ENCODE measurements at places on chromosomes 6 and 20.

GRCh38 chr6:12208673-12209072 is 81.5 kb upstream of the EDN1 start:
- no peak for DNase-seq

- no peak for DNase-seq
These were observed 9.4 kb upstream of the TAF8 start for GRCh38 chr6:42040856-42041480.

DNA sequence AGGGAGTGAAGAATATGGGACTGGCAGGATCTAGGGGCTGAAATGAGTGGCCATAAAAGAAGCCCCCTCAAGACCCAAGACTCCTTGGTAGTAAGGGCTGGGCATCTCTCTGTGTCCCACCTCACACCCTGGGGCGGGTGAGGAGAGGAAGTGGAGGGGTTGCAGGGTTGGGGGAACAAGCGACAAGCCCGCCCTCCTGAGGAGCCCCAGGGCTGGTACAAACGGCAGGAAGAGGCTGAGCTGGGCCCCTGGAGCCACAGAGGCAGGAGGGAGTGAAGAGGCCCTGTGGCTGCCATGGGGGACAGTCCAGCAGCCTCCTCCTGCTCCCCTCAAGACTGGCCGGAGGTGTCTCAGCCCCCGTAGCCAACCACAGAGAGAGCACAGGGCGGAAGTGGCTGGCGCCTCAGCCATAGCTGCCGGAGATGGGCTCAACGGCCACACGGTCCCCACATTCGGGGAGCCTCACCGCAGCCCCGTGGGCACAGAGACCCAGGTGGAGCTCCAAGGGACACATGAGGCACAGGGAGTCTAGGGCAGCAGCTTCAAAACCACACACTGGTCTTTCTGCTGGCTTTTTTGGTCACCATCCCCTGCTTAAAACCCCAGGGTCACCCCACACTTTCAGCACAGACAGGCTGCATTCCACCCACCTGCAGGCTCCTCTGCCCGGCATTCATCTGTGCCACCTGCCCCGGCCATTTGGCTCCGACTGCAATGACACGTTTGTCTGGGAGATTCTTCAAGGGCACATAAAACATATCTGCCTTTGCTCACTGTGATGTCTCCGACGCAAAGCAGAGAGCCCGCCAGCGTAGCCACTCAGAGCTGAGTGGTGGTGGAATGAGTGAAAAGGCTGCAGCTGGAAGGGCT is 524 bp downstream of the C20orf203 start:
- DNase-seq, result no peak

- DNase-seq, result no peak
These were observed at the start of gene MPIG6B for GRCh38 chr6:31723245-31723979. TSS of gene MPIG6B (plus strand) at chr6:31723373. CDS start at chr6:31723384, 11 bp downstream.

DNA sequence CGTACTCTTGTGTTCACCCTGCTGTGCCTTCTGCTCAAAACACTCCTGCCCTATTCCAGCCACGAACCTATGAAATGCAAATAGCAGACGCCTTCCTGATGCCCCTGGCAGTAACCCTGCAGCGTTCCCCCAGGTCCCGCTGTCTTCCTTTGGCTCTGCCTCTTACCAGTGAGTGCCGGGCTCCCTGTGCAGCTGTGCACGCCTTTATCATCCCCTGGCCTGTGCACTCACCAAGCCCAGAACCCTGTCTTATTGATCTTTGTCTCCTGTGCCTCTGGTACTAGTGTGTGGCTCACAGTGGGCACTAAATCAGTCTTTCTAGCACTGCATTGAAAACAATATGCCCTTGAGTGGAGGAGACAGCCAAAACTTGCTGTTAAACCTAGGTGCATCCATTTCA is 19.7 kb downstream of the ZDHHC14 start:
- no peak for DNase-seq

- no peak for DNase-seq
These were observed 104.4 kb upstream of the FAM184A start for GRCh38 chr6:119182875-119183274.

DNA sequence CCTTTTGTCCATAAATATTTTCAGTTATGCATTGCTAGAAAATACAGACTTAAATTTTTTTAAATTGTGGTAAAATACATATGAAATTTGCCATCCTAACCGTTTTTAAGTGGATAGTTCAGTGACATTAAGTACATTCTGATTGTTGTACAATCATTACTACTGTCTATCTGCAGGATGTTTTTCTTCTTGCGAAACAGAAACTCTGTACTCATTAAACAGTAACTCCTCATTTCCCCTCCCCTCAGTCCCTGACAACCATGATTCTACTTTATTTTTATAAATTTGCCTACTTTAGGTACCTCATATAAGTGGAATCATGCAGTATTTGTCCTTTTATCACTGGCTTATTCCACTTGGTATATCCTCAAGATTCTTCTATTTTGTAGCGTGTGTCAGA is 21.3 kb downstream of the TAF11 start:
- DNase-seq, result no peak

GRCh38 chr6:32436995-32437836 is 2.5 kb upstream of the HLA-DRA start:
- no peak for DNase-seq

- no peak for DNase-seq
These were observed 200.5 kb upstream of the CDYL start for GRCh38 chr6:4575714-4576113.

DNA sequence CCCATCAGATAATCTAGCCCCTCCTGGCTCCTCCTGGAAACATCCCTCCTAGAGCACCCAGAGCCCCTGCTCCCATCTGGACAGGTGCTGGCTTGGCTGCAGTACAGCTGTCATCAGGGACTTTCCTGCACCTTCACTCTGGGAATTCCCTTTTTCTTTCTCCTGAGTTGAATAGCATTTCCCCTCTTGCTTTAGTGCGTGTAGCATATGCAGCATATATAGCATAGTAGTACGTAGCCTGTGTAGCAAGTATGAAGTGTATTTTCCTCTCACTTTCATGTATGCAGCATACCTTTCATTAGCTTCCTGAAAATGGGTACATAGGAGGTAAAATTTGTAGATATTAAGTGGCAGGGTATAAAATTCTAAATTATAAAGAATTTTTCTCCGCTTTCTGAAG is 352.9 kb downstream of the ESR1 start:
- no peak for DNase-seq

- no peak for DNase-seq
These were observed 502.0 kb downstream of the BMP2 start for GRCh38 chr20:7269452-7269851.

DNA sequence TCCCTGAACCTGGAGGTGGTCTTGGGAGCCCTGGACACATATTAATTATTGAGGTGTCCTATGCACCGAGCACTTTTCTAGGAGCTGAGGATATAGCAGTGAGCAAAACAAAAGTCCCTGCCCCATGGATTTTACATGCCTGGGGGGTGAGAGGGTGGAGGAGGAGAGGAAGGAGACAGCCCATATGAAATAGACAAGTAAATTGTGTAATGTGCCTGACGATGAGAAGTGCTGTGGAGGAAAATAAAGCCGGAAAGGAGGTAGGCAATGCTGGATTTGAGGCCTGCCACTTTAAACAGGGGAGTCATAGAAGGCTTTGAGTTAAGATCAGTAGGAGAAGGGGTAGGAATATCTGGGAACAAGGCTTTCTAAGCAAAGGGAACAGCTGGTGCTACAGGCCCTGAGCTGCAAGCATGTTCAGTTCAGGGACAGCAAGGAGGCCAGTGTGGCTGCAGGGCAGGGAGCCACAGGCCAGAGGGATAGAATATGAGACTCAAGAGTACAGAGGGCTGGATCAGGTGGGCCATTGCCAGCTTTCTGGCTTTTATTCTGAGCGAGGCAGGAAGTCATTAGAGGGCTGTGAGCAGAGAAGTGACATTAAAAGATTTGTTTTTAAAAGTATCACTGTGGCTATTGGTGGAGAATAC is 19.1 kb upstream of the MYLIP start:
- DNase-seq, result no peak

DNA sequence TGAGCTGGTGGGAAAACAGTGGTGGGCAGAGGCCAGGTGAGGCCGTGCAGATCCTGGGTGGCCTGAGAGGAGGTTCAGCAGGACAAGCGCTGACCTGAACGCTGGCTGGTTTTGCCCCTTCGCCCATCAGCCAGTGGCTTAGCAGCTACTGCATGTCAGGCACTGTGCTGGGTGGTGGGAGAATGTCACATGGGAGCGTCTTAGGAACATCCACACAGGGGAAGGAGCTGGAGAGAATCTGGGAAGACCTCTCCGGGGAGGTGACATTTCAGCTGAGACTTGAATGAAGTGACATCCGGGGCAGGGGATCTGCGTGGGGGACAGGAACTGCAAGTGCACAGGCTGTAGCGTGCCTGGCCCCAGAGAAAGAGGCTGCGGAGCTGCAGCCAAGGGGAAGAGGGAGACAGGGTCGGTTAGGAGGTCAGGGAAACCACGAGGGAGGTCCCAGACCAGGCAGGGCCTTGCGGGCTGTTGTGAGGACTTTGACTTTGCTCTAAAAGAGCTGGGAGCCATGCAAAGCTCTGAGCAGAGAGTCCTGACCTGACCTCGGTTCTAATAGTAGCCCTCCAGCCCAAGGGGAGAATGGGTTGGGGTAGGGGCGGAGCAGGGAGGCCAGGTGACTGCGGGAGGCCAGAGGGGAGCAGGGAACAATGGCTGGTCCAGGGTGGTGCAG is 156.8 kb upstream of the PTPN1 start:
- DNase-seq, result no peak

DNA sequence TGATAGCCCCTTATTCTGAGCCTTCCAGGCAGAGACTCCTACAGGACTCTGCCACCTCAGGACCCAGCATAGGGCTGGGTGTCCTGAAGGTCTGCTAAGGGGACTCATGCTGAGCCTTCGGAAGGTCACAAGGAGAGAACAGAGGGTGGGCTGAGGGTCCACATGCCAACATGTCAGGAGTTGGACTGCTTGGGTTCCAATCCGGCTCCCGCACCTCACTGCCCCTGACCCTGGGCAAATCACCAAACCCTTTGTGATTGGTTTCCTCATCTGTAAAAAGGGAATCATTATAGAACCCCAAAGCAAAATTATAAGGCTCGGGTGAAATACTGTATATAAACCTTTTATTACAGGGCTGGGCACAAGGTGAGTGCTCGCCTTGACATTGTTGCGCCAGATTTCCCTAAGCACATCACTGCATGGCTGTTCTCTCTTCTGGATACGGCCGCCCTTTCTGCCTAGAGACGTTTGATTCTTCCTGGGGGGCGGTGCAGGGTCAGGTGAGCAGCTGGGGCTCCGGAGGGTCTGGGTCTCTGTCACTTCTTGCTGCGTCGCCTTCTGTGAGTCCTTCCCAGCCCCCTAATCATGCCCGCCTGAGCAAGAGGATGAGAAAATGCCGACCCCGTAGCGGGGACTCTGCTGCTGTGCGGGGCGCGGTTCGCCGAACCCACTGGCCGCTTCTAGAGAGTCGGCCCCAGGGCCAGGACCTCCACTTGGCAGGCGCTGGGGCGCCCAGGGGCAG is 90.5 kb upstream of the EPB41L1 start:
- DNase-seq, result no peak
